ENCODE measurements at places on chromosomes 5 and 9.

- no peak for DNase-seq
Measured at GRCh38 chr9:112787978-112788377, 37.4 kb downstream of the SNX30 start.

DNA sequence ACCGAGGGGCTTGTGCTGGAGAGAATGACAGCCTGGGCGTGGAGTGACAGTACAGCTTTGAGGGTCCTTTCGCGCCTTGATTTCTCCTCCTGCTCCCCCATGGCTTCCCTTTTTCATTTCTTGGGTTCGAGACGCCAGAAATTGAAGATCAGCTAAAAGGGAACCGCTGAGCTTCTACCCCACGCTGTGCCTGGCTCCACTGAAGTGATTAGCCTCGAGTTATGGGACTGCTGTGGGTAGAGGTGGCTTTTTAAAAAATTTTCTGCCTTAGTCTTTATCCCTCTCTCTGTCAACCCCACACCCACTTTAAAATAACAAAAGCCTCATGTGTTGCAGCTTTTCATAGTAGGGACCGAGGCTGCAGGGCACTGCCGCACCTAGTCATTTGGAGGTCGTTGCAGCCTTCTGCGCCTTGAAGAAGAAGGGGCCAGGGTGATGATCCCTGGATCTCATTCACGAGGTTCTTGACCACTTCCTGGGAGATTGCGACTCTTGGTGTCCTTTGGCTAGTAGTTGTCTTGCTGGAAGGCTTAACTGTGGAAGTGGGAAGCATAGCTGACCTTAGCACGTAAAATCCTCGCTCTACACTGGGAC lies 603 bp downstream of the PPIP5K2 start:
- DNase-seq, result no peak

DNA sequence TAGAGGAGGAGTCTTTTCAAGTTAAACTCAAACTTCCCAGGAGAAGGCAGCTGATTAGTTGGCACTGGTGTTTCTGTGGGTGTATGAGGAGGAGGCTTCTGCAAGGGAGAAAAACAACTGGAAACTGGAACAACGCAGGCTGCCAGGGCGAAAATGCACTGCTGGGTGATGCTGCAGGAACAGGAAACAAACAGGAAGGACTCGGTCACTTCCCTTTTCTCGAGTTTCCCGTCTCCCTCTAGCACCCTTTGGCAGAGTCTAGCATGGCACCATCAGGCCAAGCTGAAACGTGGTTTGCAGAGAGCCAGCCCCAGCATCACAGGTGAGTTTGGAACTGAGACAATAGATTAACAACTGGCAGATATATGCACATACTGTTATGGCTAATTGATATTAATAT lies 77.5 kb upstream of the CAST start:
- no peak for DNase-seq

DNA sequence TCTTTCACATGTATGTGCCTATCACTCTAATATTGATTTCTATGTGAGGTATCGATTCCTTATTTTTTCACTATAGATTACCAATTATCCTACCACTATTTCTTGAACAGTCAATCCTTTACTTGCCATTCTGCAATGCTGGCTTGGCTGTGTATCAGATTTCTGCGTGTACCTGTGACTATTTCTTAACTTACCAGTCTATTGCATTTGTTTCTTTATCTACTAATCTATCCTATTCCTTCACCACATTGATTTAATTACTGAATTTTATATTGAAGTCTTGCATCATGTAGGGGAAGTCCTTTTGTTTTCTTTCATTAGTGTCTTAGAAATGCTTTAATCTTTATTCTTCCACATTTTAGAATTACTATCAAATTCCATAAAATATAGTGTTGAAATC lies 684.8 kb downstream of the LRRC70 start:
- no peak for DNase-seq

- no peak for DNase-seq
Measured at GRCh38 chr5:148394587-148395019, 10.8 kb downstream of the FBXO38 start.

DNA sequence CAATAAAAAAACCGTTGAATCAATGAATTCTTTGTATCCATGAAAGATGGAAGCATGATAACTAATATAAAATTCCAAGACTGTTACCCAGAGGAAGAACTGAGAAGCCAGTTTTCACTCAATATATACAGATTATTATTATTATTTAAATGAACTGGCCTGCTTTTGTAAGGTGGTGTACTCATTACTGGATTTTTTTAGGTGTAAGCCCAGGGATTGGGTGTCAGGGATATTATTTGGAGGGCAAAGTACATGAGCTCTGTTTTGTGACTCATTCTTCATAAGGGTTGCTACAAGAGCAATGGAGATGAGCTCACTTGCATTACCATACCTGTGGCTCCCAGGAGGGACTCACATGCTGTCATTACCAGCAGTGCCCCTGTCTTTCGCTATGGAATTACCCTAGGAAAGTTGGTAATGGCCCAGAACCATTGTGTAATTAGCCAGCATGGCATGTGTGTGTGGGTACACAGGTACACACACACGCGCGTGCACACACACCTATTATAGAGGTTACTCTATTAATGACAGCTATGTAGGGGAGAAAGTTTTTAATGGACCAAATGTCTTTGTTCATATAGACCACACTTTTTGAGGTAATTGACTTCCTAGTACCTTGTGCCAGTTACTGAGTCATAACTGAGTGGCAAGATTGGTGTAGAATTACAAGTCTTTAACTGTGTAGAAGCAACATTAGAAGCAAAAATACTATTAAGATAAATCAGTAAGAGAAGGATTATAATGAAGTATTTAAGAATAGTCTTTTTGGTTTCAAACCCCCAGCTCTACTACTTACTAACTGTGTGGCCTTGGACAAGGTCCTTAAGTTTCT lies 143.4 kb downstream of the GDNF start:
- DNase-seq, result no peak

- no peak for DNase-seq
Measured at GRCh38 chr9:529731-530130, 311.8 kb upstream of the DMRT1 start.

DNA sequence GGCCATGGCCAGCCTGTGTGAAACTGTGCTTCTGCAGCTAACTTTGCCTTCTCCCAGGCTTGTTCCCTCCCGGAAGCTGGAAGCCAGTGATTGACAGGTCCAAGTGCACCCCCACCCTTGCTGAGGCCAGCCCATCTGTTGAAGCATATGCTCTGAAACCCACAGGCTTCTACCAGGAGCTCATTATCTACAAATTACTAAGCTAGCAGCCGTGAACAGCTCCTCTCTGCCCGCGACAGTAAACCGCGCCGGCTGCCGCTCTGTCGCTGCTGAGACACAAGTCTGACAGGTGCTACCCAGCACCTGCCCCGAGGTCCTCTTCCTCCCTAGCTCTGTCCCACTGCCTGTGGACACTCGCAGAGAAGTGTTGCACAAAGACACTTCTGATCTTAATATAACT lies 490.9 kb downstream of the GADD45G start:
- no peak for DNase-seq

- no peak for DNase-seq
Measured at GRCh38 chr9:121529237-121529987, 29.8 kb upstream of the GGTA1 start.

DNA sequence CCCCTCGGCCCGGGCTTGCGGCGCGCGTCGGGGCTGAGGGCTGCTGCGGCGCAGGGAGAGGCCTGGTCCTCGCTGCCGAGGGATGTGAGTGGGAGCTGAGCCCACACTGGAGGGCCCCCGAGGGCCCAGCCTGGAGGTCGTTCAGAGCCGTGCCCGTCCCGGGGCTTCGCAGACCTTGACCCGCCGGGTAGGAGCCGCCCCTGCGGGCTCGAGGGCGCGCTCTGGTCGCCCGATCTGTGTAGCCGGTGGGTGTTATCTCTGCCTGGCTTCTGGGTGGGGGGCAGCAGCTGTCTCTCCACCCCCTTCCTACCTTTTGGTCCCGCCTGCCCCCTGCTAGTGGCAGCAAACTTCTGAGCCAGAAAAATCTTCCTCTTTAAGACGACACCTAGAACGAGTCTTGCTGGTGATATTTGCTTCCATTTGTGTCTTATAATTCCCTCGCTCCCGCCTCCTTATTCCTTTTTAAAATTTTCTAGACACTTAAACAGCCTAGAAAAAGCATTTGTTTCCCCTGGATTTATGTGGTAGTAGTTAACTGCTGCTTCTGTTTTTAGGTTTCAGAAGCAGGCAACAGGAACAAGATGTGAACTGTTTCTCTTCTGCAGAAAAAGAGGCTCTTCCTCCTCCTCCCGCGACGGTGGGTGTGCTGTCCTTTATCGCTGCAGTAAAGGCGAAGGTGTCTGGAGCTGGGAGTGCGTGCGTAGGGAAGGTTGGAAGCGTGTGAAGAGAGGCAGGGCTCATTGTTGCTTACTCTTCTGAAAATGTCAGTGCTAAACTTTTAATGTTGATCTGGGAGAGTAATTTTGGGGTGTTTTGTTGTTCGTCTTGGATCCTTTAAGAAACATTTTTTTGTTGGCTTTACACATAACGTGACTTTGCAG lies 554 bp downstream of the JAK2 start:
- DNase-seq, result no peak

Data from activated CD8-positive, alpha-beta memory T cell treated with anti-CD3 and anti-CD28 coated beads for 1 hour (primary cell).